ENCODE measurements at places on chromosomes 12 and 14.

GRCh38 chr12:91213-91612 is 24.6 kb downstream of the IQSEC3 start:
- DNase-seq: no peak

GRCh38 chr12:92138626-92139025 is 7.0 kb downstream of the BTG1 start:
- DNase-seq: no peak

- no peak for DNase-seq
These were observed 80.4 kb downstream of the PTCSC3 start for GRCh38 chr14:36096090-36096489.

DNA sequence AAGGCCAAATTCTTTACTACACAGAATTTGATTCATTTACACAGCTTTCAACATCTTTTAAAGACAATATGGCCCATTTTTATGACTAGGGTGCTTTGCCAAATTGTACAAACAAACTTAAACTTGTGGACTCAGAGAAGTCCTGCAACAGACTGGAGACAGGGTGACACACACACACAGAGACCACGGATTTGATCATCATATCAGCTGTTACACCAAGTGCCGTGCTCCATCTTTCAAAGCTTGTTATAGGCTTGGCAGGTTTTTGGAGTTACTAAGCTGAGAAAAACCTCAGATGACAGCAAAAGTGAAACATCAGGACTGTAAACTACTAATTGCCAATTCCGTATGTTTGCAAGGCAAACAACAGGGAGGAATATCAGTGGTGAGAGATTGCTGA is 811.7 kb downstream of the GALC start:
- no peak for DNase-seq

DNA sequence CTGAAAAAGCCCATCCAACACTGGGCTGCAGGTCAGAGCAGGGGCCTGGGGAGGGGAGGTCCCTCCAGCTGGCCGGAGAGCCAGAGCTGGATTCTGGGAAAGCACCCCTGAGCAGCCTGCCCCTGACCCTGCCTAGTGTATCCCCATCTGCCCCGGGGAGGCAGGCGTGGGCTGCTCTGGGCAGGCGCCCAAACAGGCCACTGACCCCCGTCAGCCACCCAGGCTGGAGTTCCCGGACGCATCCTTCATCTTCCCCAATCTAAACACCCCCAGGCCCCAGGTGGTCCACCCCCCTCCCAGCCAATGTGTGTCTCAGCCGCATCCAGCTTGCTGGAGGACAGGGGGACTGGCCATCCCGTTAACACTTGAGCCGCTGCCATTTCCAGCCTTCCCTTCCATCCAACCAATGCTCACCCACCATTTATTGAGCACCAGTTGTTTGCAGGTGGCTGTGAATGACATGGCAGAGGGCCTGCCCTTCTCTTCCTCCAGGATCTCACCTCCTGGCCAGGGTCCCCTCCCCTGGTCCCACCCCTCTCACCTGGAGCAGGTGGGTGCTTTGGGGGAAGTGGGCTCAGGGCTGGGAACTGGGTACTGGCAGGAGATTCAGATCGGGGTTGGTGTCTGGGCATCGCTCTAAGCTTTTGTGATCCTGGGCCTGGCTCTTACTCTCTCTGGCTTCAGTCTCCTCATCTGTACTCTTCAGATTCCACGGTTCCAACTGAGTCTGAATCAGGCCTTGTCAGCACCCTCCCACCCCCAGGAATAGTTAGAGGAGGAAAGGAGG is 743 bp upstream of the DTX1 start:
- no peak for DNase-seq

DNA sequence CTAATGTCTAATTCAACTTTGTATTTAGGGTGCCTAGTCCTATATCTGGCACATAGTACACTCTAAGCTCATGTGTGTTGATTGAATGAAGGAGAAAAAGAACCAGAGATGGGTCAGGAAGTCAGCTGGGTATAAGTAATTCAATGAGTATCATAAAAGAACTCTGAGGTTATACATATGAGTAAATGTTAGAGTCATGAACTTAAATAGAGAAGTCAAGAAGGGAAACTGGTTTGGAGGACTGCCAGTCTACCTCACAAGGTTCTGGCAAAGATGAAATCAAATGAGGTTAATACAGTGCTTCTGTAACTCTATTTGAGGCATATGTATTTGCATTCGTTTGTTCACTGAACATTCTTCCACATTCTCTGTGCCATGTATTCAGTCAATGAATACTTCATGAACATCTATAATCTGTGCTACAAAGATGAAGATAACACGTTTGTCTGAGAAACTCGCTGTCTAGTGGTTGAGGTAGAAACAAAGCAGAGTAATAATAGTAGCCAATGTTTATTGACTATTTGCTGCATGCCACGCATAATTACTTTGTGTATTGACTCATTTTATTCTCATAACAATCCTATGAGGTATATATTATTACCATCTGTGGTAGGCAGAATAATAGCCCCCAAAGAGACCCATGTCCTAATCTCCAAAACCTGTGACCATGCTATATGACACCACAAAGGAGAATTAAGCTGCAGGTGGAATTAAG is 88.9 kb downstream of the PTGER2 start:
- no peak for DNase-seq

GRCh38 chr14:104677512-104678332 is 11.7 kb upstream of the INF2 start:
- peak; percentile 51 for DNase-seq

DNA sequence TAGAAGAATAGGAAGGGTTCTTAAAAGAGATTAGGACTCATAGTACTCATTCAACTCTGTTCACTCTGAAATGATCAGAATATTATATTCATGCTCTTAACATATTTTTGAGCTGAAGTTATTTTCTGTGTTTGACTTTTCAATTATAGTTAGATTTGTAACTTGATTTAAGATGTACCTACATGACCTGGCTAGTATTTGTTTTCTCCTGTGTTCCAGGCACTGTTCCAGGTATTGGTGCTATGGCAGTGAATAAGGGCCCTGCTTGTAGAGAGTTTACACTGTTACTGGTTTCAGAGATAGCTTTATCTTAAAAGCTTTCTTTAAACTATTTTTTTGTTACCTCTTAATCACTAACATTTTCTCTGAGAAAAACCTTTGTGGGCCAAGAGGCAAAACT is 19.1 kb upstream of the SLC17A8 start:
- no peak for DNase-seq

DNA sequence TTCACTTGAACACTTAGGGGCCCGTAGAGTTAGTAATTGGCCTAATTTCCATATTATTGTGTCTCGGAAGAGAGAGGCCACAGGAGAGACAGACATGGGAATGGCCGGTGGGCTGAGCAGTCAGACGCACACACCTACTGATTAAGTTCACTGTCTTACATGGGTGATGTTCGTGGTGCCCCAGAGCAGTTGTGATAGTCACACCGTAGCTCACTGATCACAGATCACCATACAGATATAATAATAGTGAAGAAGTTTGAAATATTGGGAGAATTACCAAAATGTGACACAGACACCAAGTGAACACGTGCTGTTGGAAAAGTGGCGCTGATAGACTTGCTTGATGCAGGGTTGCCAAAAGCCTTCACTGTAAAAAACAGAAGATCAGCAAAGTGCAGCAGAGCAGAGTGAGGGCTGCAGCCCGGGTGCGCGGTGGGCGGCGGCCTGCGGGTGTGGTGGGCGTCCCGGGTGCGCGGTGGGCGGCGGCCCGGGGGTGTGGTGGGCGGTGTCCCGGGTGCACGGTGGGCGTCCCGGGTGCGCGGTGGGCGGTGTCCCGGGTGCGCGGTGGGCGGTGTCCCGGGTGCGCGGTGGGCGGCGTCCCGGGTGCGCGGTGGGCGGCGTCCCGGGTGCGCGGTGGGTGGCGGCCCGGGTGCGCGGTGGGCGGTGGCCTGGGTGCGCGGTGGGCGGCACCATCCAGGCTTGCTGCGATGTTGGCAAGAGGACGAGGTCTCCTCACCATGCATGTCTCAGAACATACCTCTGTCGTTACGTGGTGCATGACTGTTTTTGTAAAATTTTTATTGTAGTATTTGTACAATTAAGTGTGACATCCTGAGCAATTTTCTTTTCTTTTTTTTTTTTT is 34.3 kb upstream of the TEX22 start:
- peak; percentile 23 for DNase-seq

DNA sequence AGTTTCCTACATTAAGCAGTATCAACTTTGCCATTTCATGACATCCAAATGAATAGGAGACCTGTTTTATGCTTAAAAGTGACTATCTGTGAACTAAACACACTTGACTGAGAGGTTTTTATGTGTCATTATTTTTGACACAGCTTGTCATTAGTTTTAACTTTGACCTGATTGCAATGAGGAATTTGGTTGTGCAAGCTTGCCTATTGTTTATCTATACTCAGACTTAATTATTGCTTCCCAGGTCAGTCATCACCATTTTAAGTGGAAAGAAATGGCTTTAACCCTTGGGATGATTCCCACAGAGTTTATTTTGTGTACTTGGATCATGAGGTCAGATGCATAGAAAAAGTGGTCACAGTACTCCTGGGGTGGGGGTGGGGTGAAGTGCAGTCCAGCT is 171.0 kb upstream of the PRICKLE1 start:
- DNase-seq: no peak

DNA sequence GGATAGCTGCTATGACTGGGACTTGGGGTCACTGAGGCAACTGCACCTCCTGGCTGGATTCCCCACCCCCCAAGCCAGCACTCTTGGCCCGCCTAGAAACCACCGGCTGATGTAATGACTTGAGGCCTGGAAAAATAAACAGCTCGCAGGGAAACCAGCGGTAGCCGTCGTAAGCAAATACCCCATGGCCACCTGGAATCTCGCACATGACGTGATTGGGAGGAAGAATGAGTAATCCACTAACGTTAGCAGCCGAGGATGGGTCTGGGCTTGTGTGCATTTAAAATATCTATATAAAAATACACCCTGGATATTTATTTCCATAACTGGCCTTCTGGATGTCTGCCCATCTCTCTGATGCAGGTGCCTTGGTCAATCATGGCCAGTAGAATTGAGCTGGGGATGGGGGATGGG is 120.1 kb downstream of the SMOC1 start:
- DNase-seq: no peak

- no peak for DNase-seq
These were observed 1356.9 kb downstream of the TMEM121 start for GRCh38 chr14:106883218-106883692.

DNA sequence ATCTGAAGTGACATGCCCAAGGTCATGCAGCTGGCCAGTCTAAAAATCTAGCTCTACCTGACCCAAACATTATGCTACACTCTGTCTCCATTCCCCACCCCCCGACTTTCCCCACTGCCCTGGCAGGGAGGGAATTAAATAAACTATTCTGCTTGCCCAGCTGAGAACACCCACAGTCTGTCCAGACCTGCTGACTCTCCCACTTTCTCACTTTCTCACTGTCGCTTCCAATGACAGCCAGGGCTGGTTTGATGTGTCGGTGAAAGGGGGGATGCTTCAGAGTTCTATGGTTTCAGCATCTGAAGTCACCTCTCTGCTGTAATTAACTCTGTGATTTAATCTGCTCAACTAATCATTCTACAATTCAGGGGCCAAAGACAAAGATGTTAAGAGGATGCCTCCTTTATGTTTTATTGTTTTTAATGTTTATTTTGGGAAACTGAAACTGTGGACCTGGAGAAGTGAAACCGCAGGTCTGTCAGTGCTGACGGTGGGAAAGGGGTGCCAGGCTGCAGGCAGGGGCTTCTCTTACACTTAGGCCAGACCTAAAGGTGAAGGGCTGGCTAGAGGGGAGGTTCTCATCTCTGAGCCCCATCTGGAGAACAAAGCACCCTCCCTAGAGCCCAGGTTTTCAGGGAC is 8.1 kb upstream of the MSI1 start:
- DNase-seq: no peak

DNA sequence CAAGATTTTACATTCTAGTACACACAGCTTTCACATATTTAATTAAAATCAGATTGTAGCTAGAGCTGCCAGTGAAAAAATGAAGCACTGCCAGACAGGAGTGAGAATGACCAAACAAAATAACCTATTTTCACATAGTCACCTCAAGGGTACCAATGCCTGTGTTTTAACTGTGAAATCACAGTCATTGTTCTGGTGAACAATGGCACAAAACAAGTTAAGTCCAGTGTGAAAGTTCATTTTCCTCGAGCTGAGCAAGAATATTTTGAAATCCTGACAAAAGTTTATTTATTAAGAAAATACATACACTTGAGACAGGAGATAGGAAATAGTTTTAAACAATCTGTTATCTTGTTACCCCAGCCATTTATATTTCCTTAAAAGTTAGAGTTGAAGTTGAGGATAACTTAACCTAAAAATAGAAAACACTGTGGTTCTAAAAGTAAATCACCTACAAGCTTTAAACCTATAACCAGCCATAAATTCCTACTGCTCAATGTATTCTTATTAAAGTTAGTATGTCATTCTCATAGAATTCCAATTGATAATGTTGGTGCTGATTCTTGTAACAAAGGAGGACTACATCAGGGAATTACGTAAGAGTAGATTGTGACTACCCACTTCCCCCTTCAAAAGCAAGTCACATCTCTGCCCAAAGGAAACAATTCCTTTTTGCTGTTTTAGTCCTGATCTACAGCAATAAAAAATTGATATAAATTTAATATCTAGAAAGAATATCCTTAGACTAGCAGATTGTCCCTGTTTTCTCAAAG is 15.9 kb downstream of the DENND5B start:
- DNase-seq: no peak

GRCh38 chr12:7042842-7043241 is 17.7 kb upstream of the C1S start:
- no peak for DNase-seq

DNA sequence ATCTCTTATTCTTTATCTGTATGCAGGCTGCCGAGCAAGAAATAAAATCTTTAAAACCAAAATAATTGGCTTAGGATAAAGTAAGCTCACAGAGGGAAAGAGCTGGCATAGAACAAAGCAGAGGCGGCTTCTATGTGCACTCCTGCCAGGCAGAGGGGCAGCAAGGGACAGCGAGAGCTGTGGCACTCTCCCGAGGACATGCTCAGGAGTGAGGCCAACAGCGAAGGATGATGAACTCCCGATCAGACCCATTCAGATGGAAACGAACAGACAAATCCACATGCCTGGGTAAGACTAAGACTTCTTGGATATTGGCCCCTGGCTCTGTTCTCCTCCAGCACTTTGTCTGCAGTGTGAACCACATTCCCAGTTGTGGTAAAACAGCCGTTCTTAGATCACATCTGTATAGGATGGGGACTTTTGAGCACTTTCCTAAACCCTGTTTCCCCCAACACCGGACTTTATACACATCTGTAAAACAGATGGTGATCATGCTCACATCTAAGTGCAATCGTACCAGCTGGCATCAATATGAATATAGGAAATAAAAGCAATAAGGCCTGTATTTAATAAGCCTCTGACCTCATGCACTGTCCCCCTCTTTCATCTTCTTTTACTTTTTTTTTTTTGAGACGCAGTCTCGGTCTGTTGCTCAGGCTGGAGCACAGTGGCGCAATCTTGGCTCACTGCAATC is 134.1 kb downstream of the PPM1H start:
- DNase-seq: no peak
